ENCODE measurements at places on chromosomes 12 and 14.

- DNase-seq: peak; percentile 19
Measured at GRCh38 chr12:97545804-97546203, 83.2 kb downstream of the RMST start.

DNA sequence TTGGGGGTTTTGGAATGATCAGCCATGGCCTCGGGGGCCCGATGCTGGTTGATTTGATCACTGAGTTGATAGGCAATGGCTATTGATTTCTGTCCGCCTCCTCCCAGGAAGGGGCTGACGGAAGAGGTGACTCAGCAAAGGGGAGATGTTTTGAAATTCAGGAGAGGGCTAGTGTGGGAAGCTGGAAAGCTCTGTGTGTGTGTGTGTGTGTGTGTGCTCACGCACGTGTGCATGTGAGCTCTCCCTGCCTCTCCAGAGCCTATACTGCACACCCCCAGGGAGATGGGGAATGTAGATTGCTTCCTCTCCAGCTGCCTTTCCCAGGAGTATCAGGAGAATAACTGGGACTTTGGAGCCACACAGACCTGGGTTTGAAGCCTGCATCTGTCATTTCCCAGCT lies 184.9 kb upstream of the MYL2 start:
- no peak for DNase-seq

DNA sequence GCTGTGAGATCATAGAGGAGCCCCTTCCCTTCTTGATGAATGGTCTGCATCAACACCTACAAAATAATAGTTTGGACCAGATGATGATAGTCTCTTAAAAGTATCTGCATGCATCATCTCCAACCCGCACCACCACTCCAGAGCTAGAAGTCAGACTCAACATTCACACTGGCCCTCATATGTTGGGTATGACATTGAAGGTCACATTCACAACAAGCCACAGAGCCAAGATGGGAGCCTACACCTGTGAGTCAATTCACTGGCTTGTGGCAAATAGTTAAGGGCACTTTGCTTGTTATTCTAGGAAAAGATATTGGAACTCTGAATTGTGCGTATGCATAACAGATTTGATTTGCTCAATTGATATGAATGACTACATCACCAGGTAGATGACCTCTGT lies 1197.9 kb downstream of the VRK1 start:
- no peak for DNase-seq

GRCh38 chr12:42260518-42260917 lies 22.5 kb upstream of the YAF2 start:
- DNase-seq: peak; percentile 19

DNA sequence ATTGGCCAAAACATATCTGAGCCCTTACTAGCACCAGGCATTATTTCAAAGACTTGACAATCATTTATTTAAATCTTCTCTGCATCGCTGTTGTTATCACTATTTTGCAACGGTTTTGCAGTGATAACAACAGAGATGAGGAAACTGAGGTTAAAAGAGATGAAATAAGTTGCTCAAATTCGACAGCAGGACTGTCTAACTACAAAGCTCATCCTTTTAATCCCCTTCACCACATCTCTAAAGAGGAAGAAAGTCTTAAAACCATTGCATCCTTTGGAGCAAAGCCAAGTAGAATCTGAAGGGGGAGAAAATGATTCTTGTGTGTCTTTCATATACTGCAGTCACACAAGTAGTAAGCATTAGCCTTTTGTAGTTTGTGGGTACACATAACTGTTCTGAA lies 14.8 kb upstream of the ETNK1 start:
- no peak for DNase-seq

GRCh38 chr14:23447361-23448350 lies 12.2 kb upstream of the MYH7 start:
- DNase-seq: no peak

- no peak for DNase-seq
Measured at GRCh38 chr14:102088012-102088792, 1.4 kb upstream of the HSP90AA1 start.

- DNase-seq: no peak
Measured at GRCh38 chr12:110503432-110503831, 1.3 kb downstream of the RAD9B start.

GRCh38 chr12:50923361-50924130 lies 28.8 kb upstream of the HIGD1C start:
- no peak for DNase-seq

Measured in LNCaP clone FGC (cell line).